ENCODE measurements at places on chromosomes 2 and 18. TPM values are rescaled to one million over a fixed set of nuclear protein-coding genes. Genes with fewer than 3 reads are reported as not detected.

Gene DSC3
- 0.23 TPM for total RNA-seq

Gene GPR35
- total RNA-seq = 0.33 TPM

Gene PNKD
- total RNA-seq = 56.1 TPM

Gene DYNAP
- not detected for total RNA-seq

- H3K4me1 ChIP-seq = no peaks in the 10 kb centered on the region
- H3K27me3 ChIP-seq = no peaks in the 10 kb centered on the region
- no peak overlapping the region for H3K27ac ChIP-seq
- DNase-seq = no peak
- H3K36me3 ChIP-seq = no peaks in the 10 kb centered on the region
These were observed 39.6 kb downstream of the EMX1 start for GRCh38 chr2:72956936-72957335.

GRCh38 chr2:50395605-50396297 is 636.2 kb downstream of the NRXN1 start:
- H3K4me1 ChIP-seq = peaks cover 3% of the 10 kb centered on the region
- no peak for DNase-seq
- no peaks in the 10 kb centered on the region for H3K27me3 ChIP-seq
- H3K36me3 ChIP-seq = no peaks in the 10 kb centered on the region
- no peak overlapping the region for H3K4me3 ChIP-seq

- H3K36me3 ChIP-seq = no peaks in the 10 kb centered on the region
- no peak overlapping the region for H3K27ac ChIP-seq
- no peak overlapping the region for H3K4me3 ChIP-seq
- no peaks in the 10 kb centered on the region for H3K4me1 ChIP-seq
These were observed 13.1 kb upstream of the PPP1R1C start for GRCh38 chr2:181972431-181973170.

DNA sequence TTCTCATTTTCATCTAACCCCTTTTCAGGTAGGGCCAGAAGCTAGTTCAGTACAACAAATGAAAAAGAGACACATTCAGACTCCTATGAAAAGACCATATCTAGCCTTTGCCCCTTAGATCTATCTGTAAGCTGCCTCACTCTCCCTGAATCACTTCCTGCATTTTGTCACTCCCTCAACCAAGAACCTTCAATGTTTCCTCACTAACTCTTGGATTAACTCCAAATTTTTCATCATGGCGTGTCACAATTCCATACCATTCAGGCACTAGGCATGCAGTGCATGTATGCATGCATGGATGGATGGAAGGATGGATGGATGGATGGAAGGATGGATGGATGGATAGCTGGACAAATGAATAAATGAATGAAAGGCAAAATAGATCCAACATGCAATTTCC is 356.9 kb downstream of the TNS1 start:
- no peaks in the 10 kb centered on the region for H3K4me1 ChIP-seq
- no peak overlapping the region for H3K27ac ChIP-seq
- no peak for DNase-seq
- H3K27me3 ChIP-seq = no peaks in the 10 kb centered on the region
- H3K4me3 ChIP-seq = no peak overlapping the region

GRCh38 chr2:44894058-44894457 is 47.4 kb upstream of the SIX3 start:
- no peaks in the 10 kb centered on the region for H3K36me3 ChIP-seq
- H3K27me3 ChIP-seq = no peaks in the 10 kb centered on the region

DNA sequence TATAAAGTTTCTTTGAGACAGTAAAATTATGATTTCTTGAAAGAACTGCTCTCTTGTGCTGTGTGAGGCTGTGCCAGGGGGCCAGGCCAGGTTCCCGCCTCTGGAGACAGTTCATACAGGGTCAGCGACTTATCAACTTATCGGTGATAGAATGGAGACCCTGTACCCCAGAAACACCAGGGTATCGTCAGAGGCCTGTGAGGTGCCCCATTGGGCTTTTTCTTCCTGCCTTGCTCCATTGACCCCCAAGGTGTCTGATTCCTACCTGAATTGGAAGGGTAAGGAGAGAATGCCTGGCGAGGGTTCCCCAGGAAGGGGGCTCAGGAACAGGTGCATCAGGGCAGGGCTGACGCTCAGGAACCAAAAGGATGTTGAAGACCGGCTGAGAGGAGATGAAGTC is 4.3 kb downstream of the DLX1 start:
- H3K4me1 ChIP-seq = peaks cover 14% of the 10 kb centered on the region
- H3K4me3 ChIP-seq = no peak overlapping the region
- no peak for DNase-seq

- H3K36me3 ChIP-seq = peaks cover 4% of the 10 kb centered on the region
- H3K4me3 ChIP-seq = no peak overlapping the region
These were observed 18.0 kb downstream of the REL start for GRCh38 chr2:60899230-60899891.

DNA sequence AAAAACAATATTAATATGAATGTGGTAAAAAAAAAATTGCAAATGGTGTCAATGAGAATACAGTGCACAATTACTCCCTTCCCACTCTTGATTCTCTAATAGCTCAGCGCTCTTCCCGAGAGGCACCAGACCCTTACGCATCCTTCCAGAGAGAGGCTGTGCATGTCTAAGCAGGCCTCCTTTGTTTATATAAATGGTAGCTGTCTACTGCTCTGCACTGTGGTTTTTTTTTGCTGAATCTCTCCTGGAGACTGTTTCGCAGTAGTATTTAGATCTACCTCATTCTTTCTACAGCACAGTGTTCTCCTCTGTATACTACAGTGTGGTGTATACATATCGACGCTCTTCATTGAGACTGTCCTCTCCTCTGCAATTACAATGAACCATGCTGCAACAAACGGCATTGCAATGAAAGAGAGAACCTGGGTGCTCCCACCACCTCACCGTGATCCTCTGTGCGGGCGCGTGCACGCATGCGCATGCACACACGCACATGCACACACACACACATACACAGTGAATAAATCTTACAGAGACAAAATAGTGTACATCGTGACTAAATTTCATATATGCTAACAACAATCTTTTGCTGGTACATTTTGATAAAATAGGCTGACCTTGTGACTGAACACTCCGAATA is 19.4 kb downstream of the SEPTIN10 start:
- H3K4me1 ChIP-seq = no peaks in the 10 kb centered on the region
- no peak overlapping the region for H3K27ac ChIP-seq
- peaks cover 2% of the 10 kb centered on the region for H3K36me3 ChIP-seq
- H3K4me3 ChIP-seq = no peak overlapping the region
- no peaks in the 10 kb centered on the region for H3K27me3 ChIP-seq
- DNase-seq = no peak

GRCh38 chr2:54999182-54999581 is 51.1 kb downstream of the RTN4 start:
- H3K27me3 ChIP-seq = no peaks in the 10 kb centered on the region
- H3K4me3 ChIP-seq = no peak overlapping the region
- H3K4me1 ChIP-seq = peaks cover 11% of the 10 kb centered on the region
- no peak for DNase-seq
- no peak overlapping the region for H3K27ac ChIP-seq

GRCh38 chr18:23635283-23636070 is 27.2 kb downstream of the ANKRD29 start:
- H3K36me3 ChIP-seq = no peaks in the 10 kb centered on the region
- H3K27ac ChIP-seq = no peak overlapping the region
- no peaks in the 10 kb centered on the region for H3K27me3 ChIP-seq
- no peak for DNase-seq
- no peak overlapping the region for H3K4me3 ChIP-seq
- no peaks in the 10 kb centered on the region for H3K4me1 ChIP-seq
